Esophagus squamous epithelium (tissue), 5 donors: ENCODE measurements at places on chromosomes 5 and 9. TPM values are rescaled to one million over a fixed set of nuclear protein-coding genes. Genes with fewer than 3 reads are reported as not detected.

EIF4E1B gene
- total RNA-seq: not detected

SH3GL2 gene
- not detected for total RNA-seq

INPP5E gene
- 7.6 TPM for total RNA-seq

TSLP gene
- 0.83 TPM for total RNA-seq

SLC34A1 gene
- total RNA-seq: 0.15 TPM

PCDHGA1 gene
- total RNA-seq: 0.66 TPM

FAM153A gene
- 6.3 TPM for total RNA-seq

SLC22A4 gene
- 0.79 TPM for total RNA-seq

GRCh38 chr9:129757045-129757444 is 4.2 kb upstream of the PTGES start:
- DNase-seq: no peak

DNA sequence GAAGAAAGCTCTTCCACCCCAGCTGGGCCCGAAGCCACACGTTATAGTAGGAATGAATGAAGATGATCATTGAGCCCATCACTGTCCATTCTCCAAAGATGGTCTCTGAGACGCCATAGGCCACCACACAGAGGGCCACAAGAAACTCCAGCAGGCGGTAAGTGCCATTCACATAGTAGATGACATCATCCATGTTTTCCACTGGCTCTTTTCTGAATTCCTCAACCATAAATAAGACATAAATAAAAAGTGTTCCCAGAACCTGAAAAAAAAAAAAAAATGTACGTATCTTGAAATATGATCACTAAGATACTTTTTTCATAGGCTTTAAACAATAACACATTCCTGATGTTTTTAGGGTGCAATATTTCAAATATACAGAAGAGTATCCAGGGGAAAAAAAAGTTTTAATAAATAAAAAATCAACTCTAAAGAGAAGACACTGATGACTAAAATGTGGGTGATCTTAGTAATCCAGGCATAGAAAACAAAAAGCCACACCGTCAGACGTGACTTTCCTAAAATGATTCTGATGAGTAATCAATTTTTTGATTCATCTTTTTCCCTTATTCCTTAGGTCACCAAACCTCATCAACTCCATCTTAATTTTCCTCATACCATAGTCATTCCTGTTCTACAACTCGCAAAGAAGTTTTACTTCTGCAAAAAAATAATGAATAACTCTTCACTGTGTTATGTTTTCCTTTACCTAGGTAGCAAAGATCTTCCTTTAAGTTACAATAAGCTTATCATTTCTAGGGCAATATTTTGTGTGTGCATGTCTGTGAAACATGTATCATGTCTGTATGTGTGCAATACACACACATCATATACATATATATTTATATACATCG is 47.8 kb downstream of the RNF145 start:
- DNase-seq: no peak

DNA sequence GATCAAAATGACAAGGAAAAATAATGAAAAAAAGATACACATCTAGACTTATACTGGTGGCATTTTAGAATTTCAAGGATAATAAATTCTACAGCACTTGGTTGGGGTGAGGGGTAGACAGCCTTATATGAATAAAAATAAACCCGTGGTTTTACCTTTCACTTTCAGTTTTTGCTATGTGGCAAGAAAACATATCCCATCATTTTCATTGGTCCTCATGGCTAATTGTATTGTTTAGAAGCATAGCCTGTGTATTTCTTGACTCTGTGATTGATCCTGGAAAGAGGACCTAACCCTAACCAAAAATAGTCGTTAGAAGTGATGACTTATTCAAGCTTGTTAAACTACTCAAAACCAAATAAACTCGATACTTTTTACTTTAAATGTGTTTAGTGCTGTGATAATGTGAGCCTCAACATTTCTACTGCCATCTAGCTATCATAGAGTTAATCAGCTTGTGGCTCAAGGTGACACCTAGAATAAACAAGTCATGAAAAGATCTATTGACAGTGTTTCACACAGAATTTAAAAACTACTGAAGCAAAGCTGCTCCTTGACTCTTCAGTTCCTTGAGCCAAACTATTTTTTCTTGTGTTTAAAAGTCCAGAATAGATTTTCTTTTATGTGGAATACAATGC is 153.3 kb upstream of the IZUMO3 start:
- no peak for DNase-seq

DNA sequence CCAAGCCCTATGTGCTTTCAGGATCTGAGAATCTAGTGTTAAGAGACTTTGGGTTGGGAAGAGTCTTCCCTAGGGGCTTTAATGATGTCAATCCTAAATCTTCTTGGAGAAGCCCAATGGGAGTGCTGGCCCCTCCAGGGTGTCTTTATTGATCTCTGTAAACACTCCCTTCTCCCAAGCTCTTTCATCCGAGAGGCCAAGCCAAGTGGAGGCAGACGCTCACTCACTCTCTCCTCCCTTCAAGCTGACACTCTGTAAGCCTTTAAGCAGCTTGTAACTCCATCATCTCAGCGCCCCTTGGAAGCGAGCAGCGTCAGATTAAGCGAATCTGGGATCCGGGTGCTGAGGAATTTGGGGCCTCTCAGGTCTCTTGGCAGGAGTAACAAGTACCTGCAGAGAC is 37.7 kb downstream of the SPARC start:
- no peak for DNase-seq

GRCh38 chr5:79285833-79286232 is 49.9 kb downstream of the JMY start:
- no peak for DNase-seq

DNA sequence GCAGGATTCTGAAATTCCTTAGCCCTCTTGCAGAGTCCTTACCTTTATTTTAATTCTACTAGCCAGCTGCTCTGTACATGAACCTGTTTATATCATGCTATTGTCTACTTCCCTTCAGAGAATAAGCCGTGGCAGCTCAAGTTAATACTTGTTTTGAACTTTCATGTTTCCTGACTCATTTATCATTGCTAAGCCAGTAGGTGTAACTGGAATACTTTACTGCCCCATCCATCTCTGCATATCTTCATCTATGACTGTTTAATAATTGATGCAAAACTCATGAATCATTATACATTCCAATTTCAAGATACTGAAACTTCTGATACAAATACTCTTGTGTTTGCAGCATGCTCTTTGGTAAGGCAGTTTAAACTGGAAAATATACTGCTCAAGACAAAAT is 174.7 kb downstream of the PPP2R2B start:
- no peak for DNase-seq

DNA sequence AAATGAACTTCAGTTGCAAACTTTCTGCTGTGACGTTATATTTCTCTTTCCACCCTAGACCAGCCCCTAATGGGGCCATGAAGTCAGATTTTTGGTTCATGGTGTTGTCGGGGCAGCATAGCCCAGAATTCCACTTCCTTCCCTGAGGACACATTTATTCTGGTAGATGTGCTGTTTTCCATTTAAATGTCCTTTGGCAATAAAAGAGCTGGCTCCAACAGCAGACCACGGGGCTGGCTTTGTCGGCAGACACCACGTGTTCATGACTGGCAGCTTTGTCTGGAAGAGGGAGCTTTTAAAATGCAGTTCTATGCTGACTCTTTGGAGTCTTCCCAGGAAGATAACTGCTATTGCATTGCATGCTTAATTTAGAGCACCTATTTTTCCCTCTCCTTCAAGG is 17.6 kb upstream of the LCP2 start:
- no peak for DNase-seq

DNA sequence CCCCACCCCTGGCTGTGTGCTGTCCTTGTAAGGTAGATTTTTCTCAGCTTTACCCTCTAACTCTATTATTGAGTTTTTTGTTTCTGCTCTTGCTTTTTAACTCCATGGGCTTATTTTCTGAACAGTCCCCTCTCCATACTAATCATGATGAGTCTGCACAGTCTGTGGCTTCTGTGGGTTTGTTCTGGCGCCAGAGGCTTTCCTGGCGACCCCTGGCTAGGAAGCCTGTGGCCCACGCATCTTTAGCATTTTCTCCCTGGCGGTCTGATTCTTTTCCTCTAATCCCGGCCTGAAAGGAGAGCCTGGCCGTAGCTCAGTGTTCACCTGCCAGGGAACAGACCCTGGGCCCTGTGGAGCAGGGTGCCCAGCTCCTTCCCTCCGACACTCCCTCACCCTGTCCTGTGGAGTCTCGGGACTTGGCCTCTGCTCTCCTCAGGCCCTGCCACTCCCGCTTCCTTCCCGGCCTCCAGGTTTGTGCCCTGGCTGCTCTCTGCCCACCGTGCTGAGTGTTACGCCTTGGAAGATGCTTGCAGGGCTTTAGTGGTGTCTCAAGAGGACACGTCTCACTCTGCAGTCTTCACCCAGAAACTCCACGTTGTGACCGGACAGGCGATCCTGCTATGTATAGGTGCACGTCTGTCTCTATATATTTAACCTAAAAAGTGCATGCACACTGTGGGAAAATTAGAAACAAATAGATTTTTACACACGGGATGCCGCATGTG is 31.7 kb upstream of the LRRC14B start:
- no peak for DNase-seq

DNA sequence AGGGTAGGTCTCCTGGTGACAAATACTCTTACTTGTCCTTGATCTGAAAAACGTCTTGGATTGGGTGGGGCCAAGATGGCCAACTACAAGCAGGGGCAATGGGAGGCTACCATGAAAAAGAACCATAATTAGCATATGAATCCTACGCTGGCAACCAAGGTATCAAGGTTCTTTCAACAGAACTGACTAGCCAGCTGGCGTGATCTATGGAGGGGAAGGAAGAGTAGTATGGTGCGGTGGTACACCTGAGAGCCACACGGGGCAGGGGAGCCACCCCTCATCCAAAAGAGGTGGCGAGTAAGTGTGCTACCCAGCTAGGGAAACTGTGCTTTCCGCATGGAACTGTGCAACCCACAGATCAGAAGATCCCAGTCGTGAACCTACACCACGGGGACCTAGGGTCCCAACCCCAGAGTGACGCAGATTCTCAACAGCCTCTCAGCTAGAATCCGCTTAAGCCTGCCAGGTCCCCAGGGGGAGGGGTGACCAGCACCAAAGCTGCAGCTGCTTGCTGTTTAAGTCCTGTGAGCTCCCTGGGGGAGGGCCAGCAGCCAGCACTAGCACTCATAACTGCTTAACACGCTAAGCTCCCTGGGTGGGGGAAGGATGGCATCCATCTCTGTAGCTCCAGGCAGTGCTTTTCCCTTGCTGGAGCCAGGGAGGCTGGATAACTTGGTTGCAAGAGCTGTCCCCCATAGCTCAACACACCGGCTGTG is 334.8 kb downstream of the FBXL17 start:
- DNase-seq: no peak

DNA sequence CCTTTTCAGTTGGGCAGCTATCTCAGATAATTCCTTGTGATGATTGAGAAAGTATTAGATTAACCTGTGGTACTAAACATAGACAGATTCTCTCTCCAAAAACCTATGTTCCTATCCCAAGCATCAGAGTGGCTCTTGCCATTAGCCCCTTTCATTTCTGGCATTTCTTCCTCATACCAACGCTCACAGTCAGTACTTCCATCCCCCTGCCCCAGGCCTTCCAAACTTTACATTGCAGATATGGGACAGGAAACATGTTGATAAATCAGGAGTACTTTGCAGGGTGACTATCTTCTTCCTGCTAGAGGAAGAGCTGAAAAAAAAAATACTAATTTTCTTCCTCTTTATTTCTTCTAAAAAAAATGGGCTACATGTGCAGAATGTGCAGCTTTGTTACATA is 442.6 kb upstream of the RGMB start:
- no peak for DNase-seq

DNA sequence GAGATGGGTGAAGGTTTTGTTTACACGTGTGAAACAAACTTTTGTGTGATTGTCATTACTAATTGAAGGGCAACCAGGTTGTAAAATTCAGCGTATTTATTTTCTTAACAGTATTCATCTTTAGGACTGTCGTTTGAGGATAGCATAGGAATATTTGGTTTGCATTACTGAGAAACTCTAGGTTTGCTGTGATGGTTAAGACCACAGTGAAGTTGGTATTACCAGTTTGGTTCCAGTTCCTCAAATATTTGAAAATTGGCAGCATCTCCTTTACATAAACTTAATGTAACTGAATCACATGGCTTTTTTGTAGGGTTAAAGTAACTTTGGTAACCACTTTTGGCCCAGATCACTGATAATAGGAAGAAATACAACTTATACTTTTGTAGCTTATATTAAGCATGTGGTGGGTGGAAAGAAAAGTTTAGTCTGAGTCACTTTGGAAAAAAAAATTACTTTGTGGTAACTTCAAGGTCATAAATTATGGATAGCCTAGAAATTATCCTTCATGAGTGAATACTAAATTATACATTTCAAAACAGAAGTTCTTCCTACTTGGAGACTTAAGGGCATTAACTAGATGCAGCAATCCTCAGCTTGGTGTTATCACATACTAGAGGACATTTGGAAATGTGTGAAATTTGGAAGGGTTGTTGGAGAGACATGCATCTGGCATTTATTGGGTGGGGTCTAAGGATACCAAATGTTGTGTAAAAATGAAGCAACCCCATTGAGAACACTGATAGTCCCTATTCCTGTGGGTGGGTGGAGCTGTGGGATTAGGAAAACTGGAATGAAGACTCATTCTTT is 33.9 kb downstream of the G3BP1 start:
- no peak for DNase-seq

DNA sequence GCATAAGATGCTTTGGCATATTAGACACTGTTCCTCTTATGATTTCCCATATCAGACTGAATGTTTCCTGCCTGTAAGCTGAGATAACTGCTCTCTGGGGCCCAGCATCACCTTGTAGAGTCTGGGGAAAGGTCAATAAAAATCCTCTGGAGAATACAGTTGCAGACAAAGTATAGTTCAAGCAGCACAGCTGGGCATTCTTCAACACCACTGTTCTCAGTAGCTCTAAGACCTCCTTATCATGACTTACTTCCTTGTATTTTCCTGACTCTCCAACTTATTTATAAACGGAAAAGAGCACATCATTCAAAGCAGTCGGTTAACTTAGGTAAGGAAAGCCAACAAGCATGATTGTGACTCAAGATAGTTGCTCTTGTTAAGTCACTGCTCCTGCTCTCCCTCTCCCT is 208.7 kb upstream of the RASEF start:
- DNase-seq: no peak

DNA sequence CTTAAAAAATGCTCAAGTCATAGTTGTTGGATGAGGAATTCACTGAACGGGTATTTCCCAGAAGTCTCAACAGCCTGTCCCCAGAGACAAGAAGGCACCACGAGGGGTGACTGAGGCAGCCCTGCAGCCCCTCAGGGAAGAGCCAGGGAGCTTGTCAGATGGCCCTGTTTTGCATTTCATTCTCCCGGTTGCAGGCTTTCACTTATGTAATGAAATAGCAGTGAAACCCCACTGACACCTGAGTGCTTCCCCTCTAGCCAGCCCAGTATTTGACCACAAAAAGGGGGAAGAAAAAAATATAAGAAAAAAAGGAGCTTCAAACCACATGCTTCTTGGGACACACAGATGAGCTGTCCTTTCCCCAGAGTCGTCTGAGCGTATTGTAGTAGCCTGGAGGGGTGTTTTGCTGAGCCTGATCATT is 75.3 kb upstream of the IL12B start:
- no peak for DNase-seq
